ENCODE measurements at places on chromosomes 11 and 22.

DNA sequence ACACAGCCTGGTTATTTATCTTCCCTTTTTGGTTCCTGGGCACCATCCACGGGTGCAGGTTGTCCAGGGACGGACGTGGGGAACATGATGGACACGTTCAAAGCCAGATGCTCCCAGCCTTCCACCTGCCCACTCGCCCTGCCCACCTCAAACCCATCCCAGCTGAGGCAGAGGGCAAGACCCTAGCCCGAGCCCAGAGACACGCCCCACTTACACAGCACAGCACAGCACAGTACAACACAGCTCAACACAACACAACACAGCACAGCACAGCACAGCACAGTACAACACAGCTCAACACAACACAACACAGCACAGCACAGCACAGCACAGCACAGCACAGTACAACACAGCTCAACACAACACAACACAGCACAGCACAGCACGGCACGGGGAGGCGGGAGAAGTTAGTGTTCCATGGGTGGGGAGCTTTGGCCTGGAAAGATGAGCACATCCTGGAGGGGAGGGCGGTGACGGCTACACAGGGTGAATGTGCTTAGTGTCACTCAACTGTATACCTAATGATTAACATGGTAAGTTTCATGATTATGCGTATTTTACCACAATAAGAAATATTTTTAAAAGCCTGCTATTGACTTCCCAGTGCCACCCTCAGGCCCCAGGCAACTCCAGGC lies 1507.5 kb downstream of the BRD1 start:
- no peak overlapping the region for H3K4me3 ChIP-seq
- DNase-seq = no peak
- no peaks in the 10 kb centered on the region for H3K4me1 ChIP-seq
- H3K36me3 ChIP-seq = no peaks in the 10 kb centered on the region
- peaks cover 13% of the 10 kb centered on the region for H3K27me3 ChIP-seq
- H3K27ac ChIP-seq = no peak overlapping the region

DNA sequence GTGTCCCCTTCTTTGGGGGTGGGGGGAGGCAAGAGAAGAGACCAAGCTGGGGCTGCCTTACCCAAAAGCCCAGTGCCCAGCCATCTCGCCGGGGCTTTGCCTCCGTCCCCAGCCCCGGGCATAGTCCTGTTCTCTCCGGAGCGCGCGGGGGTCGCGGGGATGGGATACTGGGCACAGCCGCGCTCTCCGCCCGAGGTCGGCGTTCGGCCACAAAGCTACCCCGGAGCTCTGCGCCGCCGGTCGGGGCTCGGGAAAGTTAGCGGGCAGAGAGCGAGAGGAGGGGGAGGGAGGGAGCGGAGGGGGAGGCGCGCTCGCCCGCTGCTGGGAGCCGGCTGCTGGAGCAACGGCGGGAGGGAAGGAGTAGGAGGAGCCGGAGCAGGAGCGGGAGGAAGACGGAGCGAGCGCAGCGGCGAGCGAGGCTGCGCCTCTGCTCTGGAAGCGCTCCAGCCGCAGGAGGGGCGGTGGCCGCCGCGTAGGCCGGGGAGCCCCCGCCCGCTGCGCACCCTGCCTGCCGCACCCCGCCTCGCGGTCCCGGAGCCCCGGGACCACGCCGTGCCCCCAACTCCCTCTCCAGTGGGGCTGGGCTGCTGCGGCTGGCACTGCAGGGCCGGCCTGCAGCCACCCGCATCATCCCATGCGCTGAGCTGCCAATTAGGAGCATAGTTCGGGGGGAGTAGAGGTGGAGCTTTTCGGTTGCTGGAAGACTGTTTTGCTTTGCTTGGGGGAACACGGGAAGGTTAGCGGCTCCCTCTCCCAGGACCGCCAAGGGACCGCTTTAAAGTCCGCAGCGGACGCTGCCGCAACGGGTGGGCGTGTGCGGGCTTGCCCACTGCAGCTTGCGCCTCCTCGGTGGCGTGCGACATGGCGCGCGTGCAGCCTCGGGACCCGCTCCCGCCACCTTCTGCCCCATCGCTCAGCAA lies at the start of gene SCN4B:
TSS of gene SCN4B (minus strand) at position 272 of the 920 bp plus-strand sequence. CDS start at position 122, 150 bp downstream.
- H3K36me3 ChIP-seq = no peaks in the 10 kb centered on the region
- DNase-seq = no peak
- peaks cover 32% of the 10 kb centered on the region for H3K27me3 ChIP-seq

- DNase-seq = no peak
- H3K4me1 ChIP-seq = peaks cover 15% of the 10 kb centered on the region
- peaks cover 9% of the 10 kb centered on the region for H3K36me3 ChIP-seq
- H3K4me3 ChIP-seq = no peak overlapping the region
These were observed 22.4 kb downstream of the C22orf23 start for GRCh38 chr22:37930952-37931440.

DNA sequence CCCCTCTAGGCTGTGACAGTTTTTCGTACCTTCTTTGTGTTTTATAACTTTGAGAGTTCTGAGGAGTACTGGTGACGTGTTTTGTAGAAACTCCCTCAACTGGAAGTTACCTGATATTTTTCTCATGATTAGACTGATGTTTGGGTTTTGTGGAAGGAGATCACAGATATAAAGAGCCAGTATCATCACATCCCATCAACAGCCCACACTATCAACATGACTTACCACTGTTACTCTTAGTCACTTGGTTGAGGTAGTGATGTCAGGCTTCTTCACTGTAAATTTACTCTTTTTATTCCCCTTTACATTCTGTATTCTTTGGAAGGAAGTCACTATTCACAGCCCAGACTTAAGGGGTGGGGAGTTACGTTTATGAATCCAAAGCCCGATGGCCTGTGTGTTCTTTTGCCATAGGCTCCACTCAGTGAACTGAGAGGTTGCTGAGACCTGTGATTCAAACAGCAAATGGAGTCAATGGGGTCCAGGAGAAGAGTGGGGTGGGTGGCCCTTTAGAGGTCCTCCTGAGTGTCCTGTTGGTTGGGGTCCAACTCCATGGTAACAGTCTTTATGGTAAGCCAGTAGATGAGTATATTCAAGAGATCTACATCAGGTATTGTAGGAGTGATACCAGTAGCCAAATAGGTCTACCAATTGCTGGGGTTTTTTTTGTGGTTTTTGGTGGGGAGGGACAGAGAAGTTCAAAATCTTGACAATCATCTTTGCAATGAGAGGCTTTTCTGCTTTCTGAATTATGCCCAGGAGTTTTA lies 15.2 kb upstream of the MS4A4E start:
- H3K27ac ChIP-seq = no peak overlapping the region
- H3K36me3 ChIP-seq = peaks cover 6% of the 10 kb centered on the region
- no peaks in the 10 kb centered on the region for H3K4me1 ChIP-seq
- no peak for DNase-seq
- H3K4me3 ChIP-seq = no peak overlapping the region
- peaks cover 5% of the 10 kb centered on the region for H3K27me3 ChIP-seq

- no peak overlapping the region for H3K4me3 ChIP-seq
- DNase-seq = no peak
- no peaks in the 10 kb centered on the region for H3K4me1 ChIP-seq
- H3K27me3 ChIP-seq = peaks cover 5% of the 10 kb centered on the region
These were observed 3.0 kb downstream of the TRIM29 start for GRCh38 chr11:120134931-120135228.

- DNase-seq = no peak
- H3K36me3 ChIP-seq = peaks cover 3% of the 10 kb centered on the region
- no peak overlapping the region for H3K4me3 ChIP-seq
- no peak overlapping the region for H3K27ac ChIP-seq
- H3K4me1 ChIP-seq = no peaks in the 10 kb centered on the region
These were observed 6.6 kb upstream of the ASCL2 start for GRCh38 chr11:2277008-2277346.
